ENCODE measurements at places on chromosomes 11 and 22. TPM values are rescaled to one million over a fixed set of nuclear protein-coding genes. Genes with fewer than 3 reads are reported as not detected.
A peak's percentile ranks its signal among the peaks of the same experiment; 100 is the strongest.

MPEG1 gene
- not detected for total RNA-seq

CLMP gene
- 94.4 TPM for total RNA-seq

MRPL16 gene
- total RNA-seq, result 58.4 TPM

ASRGL1 gene
- total RNA-seq, result 39.8 TPM

GGTLC2 gene
- total RNA-seq, result not detected

C11orf97 gene
- total RNA-seq, result not detected

ZFTA gene
- 16.1 TPM for total RNA-seq

SPINDOC gene
- total RNA-seq, result 84.6 TPM

DMC1 gene
- total RNA-seq, result 4.2 TPM

SAA2 gene
- total RNA-seq, result 0.38 TPM

TH gene
- total RNA-seq, result not detected

MOGAT2 gene
- not detected for total RNA-seq

MRGPRX3 gene
- total RNA-seq, result not detected

P2RX6 gene
- 0.47 TPM for total RNA-seq

PIH1D2 gene
- total RNA-seq, result 2.0 TPM

RFPL3 gene
- not detected for total RNA-seq

DNA sequence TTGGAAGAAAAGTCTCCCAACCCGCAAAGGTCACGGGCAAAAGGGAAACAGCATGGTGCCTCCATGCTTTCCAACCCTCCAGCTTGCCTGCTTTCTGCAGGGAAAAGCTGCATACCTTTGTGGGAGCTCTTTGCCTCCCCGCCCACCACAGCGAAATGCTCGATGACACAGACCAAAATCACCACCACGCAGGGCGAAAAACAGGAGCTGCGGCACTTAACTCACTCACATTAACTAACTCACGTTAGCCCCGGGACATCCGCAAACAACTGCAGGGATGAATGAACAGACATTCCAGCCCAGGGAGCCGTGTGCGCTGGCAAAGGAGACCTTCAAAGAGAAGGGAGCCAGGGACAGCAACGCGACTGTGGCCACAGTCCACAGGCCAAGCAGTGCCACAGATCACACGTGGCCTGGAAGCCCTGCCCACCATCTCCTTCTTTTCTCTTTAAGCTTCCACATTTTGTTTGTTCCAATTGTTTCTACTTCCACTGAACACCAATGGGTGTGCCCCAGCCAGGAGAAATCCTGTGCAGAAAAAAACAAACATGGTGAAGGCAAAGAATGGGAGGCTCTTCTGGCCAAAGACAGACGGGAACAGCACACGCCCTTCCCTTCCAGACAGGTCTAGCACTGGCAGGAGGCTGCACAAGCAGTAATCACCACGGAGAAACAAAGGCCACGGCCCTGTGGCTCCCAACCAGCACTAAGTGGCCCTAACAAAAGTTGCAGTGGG, 39.3 kb downstream of the DUSP8 start:
- H3K4me3 ChIP-seq, result no peak overlapping the region
- no peaks in the 10 kb centered on the region for H3K36me3 ChIP-seq
- peak overlapping the region; percentile 57 for H3K27ac ChIP-seq

- DNase-seq, result peak; percentile 78
- H3K36me3 ChIP-seq, result no peaks in the 10 kb centered on the region
- H3K27ac ChIP-seq, result no peak overlapping the region
- H3K4me3 ChIP-seq, result no peak overlapping the region
- no peaks in the 10 kb centered on the region for H3K27me3 ChIP-seq
These were observed 123.9 kb downstream of the CTNND1 start for GRCh38 chr11:57885298-57886050.

GRCh38 chr22:27648853-27649252, 152.7 kb downstream of the MN1 start:
- no peak for DNase-seq
- no peak overlapping the region for H3K4me3 ChIP-seq
- H3K27ac ChIP-seq, result no peak overlapping the region

GRCh38 chr11:3015796-3016195, 23.7 kb upstream of the NAP1L4 start:
- DNase-seq, result no peak
- H3K4me1 ChIP-seq, result no peaks in the 10 kb centered on the region
- no peaks in the 10 kb centered on the region for H3K27me3 ChIP-seq
- H3K4me3 ChIP-seq, result no peak overlapping the region
- H3K36me3 ChIP-seq, result peaks cover 82% of the 10 kb centered on the region

- H3K36me3 ChIP-seq, result no peaks in the 10 kb centered on the region
- no peak overlapping the region for H3K4me3 ChIP-seq
- H3K4me1 ChIP-seq, result peaks cover 22% of the 10 kb centered on the region
- DNase-seq, result no peak
These were observed 2.9 kb downstream of the APOC3 start for GRCh38 chr11:116832350-116833290.

DNA sequence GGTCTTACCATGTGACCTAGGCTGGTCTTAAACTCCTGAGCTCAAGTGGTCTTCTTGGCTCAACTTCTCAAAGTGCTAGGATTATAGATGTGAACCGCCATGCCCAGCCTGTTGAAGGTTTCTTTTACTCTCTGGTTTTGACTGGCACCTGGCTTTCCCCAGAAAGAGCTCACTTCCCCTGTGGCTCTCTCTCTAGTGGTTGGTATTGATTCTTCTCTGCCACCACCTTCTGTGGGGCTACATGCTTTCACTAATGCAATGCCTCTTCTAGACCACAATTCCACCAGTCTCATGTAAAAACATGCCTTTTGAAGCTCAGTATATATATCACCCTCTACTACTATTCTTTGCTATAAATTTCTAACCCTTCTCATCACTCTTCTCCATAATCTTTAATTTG, 67.2 kb downstream of the CCDC83 start:
- no peak for DNase-seq
- H3K27me3 ChIP-seq, result no peaks in the 10 kb centered on the region
- H3K4me3 ChIP-seq, result no peak overlapping the region
- no peak overlapping the region for H3K27ac ChIP-seq
- no peaks in the 10 kb centered on the region for H3K4me1 ChIP-seq

- no peaks in the 10 kb centered on the region for H3K27me3 ChIP-seq
- no peaks in the 10 kb centered on the region for H3K36me3 ChIP-seq
- H3K4me3 ChIP-seq, result no peak overlapping the region
These were observed 35.3 kb upstream of the FZD4 start for GRCh38 chr11:86990515-86990914.

DNA sequence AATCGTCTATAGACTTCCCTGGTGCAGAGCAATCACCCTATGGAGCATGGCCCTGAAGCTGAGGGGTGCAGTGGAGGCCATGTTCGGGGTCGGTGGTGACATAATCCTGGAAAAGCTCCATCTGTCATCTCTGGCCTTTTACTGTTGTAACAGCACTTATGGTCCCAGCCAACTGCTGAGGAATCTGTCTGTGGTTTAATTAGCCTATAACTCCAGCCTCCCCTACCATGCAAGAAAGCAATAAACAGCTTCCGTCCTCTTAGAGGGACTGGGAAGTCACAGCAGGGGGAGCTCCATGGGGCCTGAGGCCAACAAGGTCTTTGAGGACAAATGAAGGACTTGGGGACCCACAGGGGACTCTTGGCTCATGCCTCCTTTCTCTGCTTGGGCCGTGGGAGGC, 159.1 kb upstream of the NECTIN1 start:
- H3K27ac ChIP-seq, result no peak overlapping the region
- peaks cover 47% of the 10 kb centered on the region for H3K4me1 ChIP-seq
- DNase-seq, result no peak
- no peaks in the 10 kb centered on the region for H3K36me3 ChIP-seq

DNA sequence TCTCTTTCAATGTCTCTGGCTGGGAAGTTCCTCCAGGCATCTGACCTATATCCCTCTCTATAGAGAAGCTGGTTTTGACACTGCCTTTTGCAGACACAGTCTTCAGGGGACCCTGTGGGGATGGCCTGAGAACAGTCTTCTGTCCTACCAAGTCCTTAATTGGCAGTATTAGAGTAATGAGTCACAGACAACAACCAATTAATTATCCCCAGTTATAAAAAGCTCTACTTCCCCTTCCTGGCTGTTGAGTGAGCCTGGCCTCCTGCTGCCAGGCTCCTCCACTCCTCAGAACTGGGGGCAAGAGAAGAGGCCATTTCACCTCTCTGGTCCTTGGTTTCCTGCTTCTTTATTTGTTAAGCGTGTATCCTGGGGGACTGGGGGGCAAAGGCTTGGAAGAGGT, 41.2 kb upstream of the KLHL35 start:
- no peak overlapping the region for H3K27ac ChIP-seq
- DNase-seq, result no peak
- no peaks in the 10 kb centered on the region for H3K27me3 ChIP-seq
- H3K4me3 ChIP-seq, result no peak overlapping the region

GRCh38 chr11:120256178-120256577, 16.2 kb downstream of the POU2F3 start:
- peaks cover 9% of the 10 kb centered on the region for H3K4me1 ChIP-seq
- peaks cover 17% of the 10 kb centered on the region for H3K27me3 ChIP-seq
- H3K4me3 ChIP-seq, result no peak overlapping the region
- DNase-seq, result no peak

DNA sequence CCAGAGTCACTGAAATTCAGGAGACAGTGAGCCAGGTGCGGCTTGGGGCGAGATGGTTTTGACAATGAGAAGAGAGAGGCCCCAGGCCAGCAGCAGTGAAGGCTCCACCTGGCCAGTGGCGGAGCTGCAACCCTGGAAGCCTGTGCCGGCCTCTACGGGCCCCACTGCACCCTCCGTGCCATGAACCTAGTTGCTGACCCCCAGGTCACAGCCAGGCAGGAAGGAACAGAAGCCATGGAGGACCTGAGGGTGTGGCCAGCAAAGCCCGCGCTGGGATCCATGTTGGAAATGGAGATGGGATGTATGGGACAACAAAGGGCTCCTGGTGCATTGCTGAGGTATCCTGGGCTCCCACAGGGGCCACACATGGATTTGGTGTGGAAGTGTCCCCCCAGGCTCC, 1528.5 kb downstream of the BRD1 start:
- DNase-seq, result peak; percentile 32
- no peaks in the 10 kb centered on the region for H3K4me1 ChIP-seq
- no peaks in the 10 kb centered on the region for H3K27me3 ChIP-seq
- H3K36me3 ChIP-seq, result no peaks in the 10 kb centered on the region
- H3K4me3 ChIP-seq, result no peak overlapping the region

DNA sequence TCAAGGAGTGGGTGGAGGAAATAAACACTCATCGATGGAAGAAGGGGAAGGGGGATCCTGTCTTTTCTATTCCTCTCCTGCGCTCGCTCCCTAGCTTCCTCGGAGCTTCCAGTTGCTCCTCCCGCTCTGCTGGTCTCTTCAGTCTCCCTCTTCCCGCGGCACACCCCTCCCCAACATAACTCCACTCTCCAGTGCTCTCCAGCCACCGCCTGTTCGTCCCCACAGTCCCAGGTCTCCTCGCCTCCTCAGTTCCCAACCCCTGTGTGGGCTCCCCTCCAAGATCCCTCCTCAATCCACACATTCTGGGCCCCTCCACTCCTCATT, 438 bp downstream of the ZW10 start:
- H3K4me3 ChIP-seq, result peak overlapping the region; percentile 94
- DNase-seq, result no peak
- H3K36me3 ChIP-seq, result peaks cover 33% of the 10 kb centered on the region

GRCh38 chr11:110874437-110875030, 162.3 kb upstream of the ARHGAP20 start:
- H3K4me1 ChIP-seq, result no peaks in the 10 kb centered on the region
- H3K4me3 ChIP-seq, result no peak overlapping the region
- H3K27ac ChIP-seq, result no peak overlapping the region
- H3K36me3 ChIP-seq, result no peaks in the 10 kb centered on the region
- DNase-seq, result no peak
- no peaks in the 10 kb centered on the region for H3K27me3 ChIP-seq

- no peaks in the 10 kb centered on the region for H3K4me1 ChIP-seq
- H3K4me3 ChIP-seq, result no peak overlapping the region
- H3K27ac ChIP-seq, result no peak overlapping the region
- H3K36me3 ChIP-seq, result no peaks in the 10 kb centered on the region
These were observed 33.7 kb upstream of the MOB2 start for GRCh38 chr11:1520209-1520662.

DNA sequence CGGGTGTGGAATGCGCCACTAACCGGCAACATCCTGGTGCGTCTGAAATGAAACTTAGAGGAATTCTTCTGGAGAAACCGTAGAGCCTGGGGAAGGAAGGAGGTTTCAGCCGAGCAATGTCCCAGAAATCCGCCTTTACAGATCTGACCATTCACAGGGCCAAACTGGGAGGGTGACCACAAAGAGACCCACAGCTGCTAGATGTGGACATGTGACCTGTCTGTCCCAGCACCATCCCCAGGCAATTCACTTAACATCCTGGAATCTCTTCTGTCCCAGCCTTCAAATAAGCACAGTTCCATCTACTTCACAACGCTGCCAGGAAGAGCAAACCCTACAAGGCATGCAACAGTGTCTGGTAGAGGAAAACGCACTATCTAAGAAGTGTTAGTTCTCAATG, 9.8 kb downstream of the MCAT start:
- H3K4me3 ChIP-seq, result no peak overlapping the region
- H3K4me1 ChIP-seq, result no peaks in the 10 kb centered on the region
- H3K36me3 ChIP-seq, result peaks cover 61% of the 10 kb centered on the region
- DNase-seq, result no peak

DNA sequence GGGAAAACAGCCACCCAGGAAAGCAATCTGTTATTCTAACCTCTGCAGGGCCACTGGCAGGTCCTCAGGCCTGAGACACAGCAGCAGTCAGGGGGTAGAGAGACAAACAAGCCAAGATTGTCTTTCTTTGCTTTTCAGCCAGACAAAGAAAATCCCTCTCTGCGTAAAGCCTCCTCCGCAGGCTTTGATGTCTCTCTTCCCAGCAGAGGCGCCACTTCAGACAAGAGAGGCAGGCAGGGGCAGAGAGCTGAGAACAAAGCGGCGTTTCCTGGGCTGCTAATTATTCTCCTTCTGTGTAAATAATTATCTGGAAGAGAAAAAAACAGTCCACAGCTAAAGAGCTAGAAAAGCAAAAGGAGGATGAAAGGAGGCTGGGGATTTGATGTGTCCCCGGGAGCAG, 102.7 kb upstream of the SEZ6L start:
- H3K36me3 ChIP-seq, result no peaks in the 10 kb centered on the region
- peaks cover 33% of the 10 kb centered on the region for H3K4me1 ChIP-seq
- H3K27me3 ChIP-seq, result no peaks in the 10 kb centered on the region
- peak overlapping the region; percentile 50 for H3K4me3 ChIP-seq
- DNase-seq, result peak; percentile 92

DNA sequence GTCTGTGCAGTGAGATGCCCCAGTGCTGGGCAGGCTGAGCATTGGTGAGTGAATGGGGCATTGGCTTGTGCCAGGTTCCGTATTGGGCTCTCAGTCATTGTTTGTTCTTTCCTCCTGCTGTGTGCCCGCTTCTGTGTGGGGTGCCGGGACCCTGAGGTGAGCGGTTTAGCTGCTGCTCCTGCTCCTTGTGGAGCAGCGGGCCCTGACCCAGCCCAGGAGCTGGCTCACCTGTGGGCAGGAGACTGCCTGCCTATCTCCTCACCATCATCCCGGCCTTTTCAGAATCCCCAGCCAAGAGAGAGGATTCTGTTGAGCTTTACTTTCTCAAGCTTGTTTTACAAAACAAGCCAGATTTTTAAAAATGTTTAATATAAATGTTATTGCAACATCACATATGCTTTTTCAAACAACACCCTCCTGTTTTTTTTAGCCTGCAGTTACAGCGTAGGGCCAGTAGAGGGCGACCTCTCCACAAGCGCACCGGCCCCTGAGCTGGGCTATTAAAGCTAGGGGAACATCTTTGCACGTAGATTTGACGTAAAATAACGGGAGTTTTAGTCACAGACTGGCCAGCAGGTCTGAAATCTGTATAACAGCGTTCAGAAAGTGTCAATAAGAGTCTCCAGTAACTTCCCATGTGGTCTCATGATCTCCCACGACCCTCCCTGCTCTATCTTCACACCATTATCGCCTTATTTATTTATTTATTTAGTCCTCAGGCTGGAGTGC, 25.1 kb upstream of the RELT start:
- no peak overlapping the region for H3K4me3 ChIP-seq
- no peak overlapping the region for H3K27ac ChIP-seq
- H3K36me3 ChIP-seq, result peaks cover 15% of the 10 kb centered on the region
- peak; percentile 81 for DNase-seq
- H3K27me3 ChIP-seq, result no peaks in the 10 kb centered on the region
